ENCODE measurements at places on chromosomes 7 and 10.
A peak's percentile ranks its signal among the peaks of the same experiment; 100 is the strongest.

DNA sequence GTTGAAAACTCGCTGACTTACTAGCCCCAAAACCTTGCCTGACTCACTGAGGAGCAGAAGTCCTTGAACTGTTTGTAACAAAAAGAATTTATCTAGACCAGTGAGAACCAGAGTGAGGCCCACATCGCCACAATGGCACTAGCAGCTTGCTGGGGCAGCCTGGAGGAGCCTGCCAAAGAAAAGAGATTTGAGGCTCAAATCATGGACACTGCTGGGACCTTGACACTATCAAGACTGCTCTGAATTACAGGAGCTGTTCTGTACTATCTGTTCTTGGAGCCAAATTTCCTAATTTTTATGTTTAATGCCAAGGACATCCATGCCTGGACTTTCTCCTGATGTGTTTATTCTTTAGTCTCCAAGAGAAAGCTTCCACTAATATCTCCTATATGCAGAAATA, 82.0 kb upstream of the JCAD start:
- DNase-seq, result no peak

DNA sequence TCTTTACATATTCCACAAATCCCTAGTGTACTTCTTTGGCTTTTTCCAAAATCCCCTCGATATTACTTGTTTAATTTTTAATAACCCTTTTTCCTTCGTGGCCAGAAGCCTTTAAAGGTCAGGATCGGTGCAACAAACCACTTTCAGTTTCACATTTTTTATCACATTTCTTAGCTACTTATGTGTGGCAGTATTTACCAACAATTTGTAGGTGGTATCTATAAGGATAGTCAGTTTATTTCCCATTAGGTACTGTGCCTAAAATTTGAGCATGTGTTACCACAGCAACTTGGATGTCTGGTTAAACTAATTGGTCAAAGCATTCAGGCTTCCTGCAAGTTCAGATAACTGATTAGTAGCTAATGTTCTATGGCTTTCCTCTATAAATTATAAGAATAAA, 104.9 kb downstream of the CDK14 start:
- no peak for DNase-seq

DNA sequence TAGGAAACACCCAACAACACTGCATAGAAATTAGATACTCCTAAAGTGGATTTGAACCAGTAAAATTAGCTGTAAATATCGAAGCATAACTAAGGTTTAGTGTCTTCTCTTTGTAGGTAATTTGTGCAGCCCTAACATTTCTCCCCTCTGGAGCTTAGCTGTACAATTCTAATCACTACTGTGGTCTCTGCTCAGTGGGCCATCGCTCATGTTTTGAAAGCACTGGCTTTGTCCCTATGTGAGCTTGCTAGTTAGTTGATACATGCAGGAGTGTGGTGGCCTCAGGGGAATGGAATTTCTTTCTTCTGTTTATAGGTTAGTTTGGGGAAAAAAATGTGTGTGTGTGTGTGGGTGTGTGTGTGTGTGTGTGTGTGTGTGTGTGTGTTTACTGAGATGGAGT, 373.1 kb downstream of the DPP6 start:
- DNase-seq, result no peak

- DNase-seq, result no peak
Observed at GRCh38 chr7:112533591-112533990, 52.8 kb downstream of the LSMEM1 start.

- DNase-seq, result no peak
Observed at GRCh38 chr7:83697804-83698530, 49.0 kb upstream of the SEMA3E start.

DNA sequence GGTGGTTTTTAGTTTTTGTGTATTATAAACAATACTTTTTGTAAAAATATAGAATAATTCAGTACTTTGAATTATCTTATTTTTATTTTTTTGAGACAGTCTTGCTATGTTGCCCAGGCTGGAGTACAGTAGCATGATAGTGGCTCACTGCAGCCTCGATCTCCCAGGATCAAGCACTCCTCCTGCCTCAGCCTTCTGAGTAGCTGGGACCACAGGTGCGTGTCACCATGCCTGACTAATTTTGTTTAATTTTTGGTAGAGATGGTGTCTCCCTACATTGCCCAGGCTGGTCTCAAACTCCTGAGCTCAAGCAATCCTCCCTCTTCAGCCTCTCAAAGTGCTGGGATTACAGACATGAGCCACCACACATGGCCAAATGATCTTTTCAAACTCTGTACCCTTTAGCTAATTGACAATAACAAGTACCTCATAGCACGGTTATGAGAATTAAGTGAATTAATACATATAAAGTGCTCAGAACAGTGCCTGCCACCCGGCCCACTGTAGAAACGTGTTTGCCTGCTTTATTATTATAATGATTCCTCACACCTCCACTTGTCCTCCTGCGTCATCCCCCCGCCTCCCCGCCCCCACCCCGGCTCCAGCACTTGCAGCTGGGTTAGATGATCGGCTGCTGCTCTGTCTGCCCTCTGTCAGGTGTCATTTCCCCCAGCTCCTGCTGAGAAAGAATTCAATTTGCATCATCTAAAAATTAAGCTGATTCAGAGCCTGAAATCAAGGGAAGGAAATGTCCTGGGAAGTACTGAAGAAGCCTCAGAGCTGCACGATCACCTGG, 53.6 kb upstream of the NRF1 start:
- peak; percentile 66 for DNase-seq

- no peak for DNase-seq
Observed at GRCh38 chr10:17655009-17655408, 11.1 kb downstream of the STAM start.

DNA sequence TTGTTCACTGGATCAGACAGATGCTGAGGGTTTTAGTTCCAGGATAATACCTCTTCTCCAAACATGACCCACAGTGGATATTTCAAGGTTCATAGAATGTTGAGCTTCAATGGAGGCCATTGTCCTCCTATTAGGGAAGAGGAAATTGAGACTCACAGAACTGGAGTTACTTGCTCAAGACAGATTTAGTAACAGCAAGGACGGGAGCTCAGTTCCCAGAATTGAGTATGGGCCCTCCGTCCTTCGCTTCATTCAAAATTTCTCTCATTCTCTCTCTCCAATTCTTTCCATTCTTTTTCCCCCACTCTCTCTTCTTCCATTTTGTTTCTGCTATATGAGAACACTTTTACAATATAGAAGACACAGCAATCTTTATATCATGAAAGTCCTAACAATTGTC, 94.0 kb downstream of the DNAJB9 start:
- no peak for DNase-seq

GRCh38 chr10:10910634-10911033, 107.0 kb upstream of the CELF2 start:
- no peak for DNase-seq

DNA sequence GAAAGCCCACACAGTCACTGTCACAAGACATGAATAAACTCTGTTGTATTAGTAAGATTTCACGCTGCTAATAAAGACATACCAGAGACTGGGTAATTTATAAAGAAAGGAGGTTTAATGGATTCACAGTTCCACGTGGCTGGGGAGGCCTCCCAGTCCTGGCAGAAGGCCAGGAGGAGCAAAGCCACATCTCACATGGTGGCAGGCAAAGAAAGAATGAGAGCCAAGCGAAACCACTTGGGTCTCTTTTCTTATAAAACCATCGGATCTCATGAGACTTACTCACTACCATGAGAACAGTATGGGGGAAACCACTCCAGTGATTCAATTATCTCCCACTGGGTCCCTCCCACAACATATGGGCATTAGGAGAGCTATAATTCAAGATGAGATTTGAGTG, 110.2 kb downstream of the ST8SIA6 start:
- no peak for DNase-seq

- no peak for DNase-seq
Observed at GRCh38 chr10:52283174-52283573, 30.9 kb upstream of the DKK1 start.

- DNase-seq, result no peak
Observed at GRCh38 chr10:36736311-36736710, 389.1 kb upstream of the ANKRD30A start.

DNA sequence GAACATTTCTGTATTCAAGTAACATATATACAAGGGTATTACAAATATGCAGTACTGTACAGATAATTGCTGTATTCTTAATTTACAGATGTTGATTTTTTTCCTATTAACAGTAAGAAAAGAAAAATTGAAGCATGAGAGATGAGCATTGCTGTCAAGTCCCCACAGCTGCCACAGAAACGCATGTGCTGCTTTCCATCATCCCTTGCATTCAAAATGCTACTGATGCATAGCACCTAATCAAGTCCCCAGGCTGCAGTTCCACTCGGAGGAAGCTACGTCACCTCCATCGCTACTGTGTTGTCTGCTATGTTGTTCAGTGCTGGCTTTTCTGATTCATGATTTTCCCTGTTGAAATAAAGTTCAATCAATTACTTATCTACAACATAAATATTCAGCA, 78.2 kb downstream of the EPC1 start:
- no peak for DNase-seq

GRCh38 chr7:117673839-117674238, 194.0 kb downstream of the CFTR start:
- DNase-seq, result peak; percentile 49

GRCh38 chr7:80632139-80632538, 6.3 kb upstream of the CD36 start:
- no peak for DNase-seq

DNA sequence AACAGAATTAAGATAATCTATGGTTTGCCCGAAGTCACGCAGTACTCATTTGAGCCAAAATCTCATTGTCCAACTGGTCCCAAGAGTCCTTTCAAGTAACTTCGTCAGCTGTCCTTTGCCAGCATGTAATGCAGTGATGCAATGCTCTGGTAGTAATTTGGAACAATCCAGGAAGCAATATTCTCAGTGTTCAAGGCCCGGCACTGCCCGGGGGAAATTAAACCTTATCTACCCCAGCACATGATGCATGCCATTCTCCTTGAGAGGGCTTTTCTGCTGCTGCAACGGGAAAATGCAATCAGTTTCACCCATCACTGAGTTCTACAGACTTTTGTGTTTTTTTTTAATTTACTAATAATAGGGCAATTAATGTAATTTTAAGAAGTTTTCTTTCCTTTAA, 77.6 kb upstream of the NME8 start:
- DNase-seq, result no peak

DNA sequence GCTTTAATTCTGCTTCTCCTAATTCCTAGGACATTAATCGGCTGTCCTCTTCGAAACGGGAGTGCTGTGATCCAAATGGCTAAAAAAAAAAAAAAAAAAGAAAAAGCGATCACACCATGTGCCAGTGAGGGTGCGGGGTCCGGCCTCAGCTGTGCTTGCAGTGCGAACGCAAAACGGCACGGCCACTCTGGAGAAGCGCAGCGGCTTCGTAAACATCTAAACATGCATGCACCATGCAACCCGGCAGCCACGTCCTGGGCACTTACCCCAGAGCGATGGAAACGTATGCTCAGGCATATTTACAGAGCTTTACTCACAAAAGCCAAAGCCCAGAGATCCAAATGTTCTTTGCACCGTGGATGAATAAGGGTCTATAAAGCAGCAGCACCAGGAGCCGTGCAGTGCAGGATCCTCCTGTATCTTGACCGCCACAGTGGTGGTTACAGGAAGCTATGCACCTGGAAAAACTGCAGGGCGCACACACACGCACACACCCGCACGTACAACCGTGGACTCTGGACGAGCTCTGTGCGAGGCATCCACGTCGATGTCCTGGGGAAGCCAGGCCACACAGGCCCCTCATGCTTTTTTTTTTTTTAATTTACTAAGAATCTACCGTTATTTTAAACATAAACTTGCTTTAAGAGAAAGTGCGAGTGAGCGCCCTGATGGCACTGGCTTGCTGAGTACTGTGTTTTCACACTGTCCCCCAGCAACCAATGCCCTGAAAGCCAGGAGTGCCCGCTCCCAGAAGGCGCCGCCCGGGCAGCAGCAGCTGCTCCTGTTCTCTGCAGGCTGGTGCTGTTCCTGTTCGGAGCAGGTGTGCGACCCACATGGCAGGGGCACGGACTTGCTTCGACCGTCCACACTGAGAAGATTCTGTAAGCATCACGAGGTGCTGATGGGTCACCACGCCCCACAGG, 25.0 kb downstream of the GPER1 start:
- DNase-seq, result no peak

GRCh38 chr10:33352175-33352574, 17.7 kb upstream of the NRP1 start:
- no peak for DNase-seq

DNA sequence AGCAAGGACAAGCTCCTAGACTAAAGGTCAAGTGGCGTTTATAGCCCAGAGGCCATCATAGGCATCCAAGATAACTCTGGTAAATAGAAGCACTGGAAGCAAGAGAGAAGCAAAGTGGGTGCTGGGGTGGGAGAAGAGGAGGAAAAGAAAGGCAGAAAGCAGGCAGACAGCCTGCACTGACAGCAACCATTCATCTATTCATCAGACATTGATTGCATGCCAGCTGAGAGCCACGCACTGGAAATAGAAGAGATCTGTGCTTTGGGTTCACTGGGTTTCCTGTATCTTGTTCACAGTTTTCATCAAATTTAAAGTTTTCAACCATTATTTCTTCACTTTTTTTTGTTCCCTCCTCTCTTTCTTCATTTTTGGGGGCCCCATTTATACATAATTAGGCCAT, 4.7 kb upstream of the SLIT1 start:
- DNase-seq, result no peak

GRCh38 chr10:109866168-109866994, 56.9 kb downstream of the XPNPEP1 start:
- no peak for DNase-seq

DNA sequence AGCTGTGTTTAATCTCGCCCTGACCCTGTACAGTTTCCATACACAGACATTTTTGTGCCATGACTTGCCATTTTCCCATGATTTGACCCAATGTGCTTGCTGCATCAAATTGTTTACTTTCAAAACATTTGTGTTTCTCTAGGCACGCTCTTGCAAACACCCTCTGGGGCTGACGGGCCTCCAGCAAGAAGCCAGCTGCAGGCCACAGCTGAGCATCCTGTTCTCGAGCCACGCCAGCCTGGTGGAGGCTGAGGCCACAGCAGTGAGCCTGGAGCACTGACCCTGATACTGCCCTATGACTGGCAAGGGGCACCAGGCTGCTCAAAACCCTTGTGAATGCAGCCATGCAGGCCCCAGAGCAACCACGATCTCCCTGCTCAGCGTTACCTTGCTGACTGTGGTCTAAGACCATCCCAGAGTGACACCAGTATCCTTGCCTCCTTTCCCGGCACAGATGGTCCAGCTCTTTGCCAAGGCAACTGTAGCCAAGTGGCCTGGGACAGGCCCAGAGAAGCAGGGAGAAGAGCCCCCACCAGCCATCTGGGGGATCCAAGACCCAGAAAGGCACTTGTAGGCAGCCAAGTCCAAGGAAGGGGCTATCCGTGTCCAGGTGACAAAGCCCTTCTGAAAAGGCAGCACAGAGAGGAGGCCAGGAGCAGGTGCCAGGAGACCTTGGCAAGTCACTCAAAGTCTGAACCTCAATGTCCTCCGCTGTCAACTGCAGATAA, 78.5 kb downstream of the OAT start:
- DNase-seq, result no peak

DNA sequence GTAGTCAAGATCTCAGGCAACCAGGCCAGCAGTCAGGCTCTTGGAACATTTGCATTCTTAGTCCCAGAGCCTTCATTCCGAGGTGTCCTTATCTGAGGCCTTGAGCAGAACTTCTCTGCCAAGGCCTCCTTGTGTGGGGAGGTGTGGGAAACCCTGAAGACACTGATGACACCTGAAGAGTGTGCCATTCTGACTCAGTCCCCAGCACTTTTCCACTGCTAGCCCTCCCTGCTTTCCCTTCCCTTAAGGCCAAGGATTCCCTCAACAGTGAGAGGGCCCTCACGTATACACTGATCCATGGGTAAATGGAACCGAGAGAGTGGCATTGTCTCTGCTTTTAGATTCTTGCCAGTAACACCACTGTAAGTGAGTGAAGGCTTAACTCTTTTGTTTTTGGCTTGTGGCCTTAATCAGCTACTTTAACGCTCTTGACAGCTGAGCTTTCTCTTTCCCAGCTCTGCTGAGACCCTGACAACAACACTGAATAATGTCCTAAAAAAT, 30.3 kb downstream of the TRDMT1 start:
- DNase-seq, result no peak

Measured in putamen (tissue), 1 donor.